ENCODE measurements at places on chromosomes 1 and 21.

DNA sequence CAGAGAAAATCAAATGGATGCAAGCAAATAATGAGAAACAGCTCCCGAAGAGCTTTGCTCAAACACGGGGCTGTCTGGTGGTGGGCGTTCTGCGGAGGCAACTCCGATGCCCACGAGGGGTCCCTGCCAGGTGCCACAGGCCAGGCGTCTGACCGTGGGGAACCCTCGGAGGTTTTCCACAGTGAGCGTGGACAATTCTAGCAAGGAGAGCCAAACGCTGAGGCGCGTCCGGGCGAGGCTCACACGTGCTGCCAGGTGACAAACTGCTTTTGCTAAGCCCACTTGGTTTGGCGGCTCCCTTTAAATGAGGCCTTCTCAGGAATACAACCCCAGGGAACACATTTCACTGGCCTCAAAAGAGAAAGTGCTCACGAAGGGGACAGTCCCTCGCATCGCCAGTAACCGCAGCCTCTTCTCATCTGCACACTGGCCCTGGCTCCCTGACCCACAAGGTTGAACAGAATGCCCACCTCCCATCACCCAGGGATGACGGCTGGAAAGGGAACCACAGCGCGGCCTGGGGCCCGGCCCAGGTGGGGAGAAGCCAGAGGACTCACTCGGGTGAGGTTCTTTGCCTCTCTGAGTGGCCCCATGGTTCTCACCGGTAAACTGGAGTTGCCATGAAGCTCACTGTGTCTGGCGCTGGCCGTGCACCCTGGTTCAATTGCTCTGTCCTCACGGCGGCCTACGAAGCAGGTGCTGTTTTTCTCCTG lies 97.4 kb downstream of the PRDM16 start:
- DNase-seq: no peak

GRCh38 chr1:198520524-198521254 lies 19.8 kb downstream of the ATP6V1G3 start:
- DNase-seq: no peak

GRCh38 chr1:109208836-109209463 lies 4.8 kb upstream of the SARS1 start:
- DNase-seq: no peak

- peak; percentile 38 for DNase-seq
These were observed 107.3 kb downstream of the NMNAT2 start for GRCh38 chr1:183310753-183311479.

DNA sequence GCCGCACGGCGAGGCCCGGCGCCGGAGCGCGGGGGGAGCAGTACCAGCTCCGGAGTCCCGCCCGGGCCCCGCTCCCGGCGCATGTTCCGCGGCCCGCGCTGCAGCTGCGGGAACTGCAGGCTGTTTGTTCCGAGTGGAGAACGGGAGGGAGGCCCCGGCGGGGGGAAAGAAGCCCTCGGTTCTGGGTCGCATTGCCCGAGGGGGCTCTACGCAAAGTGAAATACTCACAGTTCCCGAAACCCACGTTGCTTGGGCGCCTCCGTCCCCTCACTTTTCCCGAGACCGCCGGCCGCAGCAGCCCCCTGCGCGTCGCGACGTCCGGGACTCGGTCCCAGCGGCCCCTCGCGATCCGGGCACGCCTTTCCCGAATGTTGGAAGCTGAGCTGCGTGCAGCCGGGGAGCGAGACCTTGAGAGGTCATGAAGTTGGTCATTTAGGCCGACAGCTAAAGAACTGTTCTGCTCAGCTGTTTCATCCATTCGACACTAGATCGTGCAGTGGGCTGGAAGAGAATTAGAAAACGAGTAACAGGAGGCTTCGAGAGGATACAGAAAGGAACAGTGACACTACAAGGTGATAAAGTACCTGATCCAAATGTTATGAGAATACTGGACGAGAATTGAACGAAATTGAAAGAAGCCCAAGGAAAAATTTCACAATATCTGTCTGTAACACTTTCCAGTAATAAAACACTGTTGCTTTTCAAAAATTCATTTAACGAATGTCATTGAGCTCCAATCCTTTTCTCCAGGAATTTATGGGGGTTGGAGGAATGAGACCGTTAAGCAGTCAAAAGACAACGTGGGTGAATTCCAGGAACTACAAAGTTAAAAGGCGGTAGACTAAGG lies 657 bp upstream of the LIN9 start:
- peak; percentile 23 for DNase-seq

- DNase-seq: no peak
These were observed 134.0 kb downstream of the DMRTB1 start for GRCh38 chr1:53592985-53593757.

DNA sequence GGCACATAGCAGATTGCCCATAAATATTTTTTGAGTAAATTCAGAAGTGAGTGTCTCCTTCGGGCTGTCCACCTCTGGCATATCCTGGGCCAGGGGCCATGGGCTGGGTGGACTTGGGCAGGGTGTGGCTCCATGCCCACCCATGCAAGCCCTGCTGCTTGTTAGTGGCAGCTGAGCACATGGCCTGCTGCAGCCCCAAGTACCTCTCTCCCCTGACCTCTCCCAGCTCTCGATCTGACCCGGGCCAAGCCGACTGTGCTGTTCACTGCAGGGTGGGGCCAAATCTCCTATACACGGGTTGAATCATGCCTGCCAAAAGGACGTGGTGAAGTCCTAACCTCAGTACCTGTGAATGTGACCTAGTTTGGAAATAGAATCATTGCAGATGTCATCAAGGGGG lies 132.5 kb upstream of the C1orf174 start:
- DNase-seq: no peak

DNA sequence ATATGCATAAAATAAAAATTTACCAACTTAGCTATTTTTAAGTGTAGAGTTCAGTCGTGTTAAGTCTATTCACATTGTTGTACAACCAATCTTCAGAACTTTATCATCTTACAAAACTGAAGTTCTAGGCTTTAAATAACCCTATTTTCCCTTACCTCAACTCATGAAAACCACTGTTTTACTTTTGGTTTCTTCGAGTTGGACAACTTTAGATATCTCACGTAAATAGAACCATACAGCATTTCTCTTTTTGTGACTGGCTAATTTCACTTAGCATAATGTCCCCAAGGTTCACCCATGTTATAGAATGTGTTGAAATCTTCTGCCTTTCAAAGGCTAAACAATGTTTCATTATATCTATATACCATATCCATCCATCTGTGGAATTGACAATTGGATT lies 819.0 kb upstream of the ADGRL4 start:
- no peak for DNase-seq

- DNase-seq: no peak
These were observed 923.2 kb downstream of the LTN1 start for GRCh38 chr21:28069450-28069923.

DNA sequence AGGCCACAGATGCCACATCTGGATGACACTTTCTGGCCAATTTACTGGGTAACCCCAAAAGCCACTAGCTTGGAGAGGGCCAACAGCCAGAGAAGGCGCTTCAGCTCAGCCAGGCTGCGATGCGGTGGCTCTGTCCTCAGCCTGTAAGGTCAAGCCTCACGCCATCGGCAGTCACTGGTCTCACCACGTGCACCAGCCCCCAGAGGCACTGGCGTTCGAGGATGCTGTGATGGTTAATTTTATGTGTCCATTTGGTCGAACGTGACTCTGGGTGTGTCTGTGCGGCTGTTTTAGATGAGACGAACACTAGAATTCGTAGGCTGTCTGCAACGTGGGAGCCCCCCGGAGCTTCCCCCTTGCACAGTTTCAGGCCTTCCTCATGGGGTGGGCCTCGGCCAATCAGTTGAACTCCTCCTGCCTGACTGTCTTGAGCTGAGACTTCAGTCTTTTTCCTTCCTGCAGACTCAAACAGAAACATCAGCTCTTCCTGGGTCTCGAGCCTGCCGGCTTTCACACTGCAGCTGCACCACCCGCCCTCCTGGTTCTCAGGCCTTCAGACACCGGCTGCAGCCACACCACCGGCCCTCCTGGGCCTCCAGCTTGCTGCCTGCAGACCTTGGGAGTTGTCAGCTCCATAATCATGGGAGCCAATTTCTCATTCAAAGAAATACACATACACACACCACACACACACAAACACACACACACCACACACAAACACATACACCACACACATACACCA lies 41.6 kb upstream of the SLC45A1 start:
- DNase-seq: no peak
